ENCODE measurements at places on chromosomes 5 and 9. TPM values are rescaled to one million over a fixed set of nuclear protein-coding genes. Genes with fewer than 3 reads are reported as not detected.

The AP3S1 gene
- total RNA-seq: 116 TPM

- DNase-seq: no peak
These were observed 10.4 kb upstream of the ZNF354B start for GRCh38 chr5:178849316-178849715.

DNA sequence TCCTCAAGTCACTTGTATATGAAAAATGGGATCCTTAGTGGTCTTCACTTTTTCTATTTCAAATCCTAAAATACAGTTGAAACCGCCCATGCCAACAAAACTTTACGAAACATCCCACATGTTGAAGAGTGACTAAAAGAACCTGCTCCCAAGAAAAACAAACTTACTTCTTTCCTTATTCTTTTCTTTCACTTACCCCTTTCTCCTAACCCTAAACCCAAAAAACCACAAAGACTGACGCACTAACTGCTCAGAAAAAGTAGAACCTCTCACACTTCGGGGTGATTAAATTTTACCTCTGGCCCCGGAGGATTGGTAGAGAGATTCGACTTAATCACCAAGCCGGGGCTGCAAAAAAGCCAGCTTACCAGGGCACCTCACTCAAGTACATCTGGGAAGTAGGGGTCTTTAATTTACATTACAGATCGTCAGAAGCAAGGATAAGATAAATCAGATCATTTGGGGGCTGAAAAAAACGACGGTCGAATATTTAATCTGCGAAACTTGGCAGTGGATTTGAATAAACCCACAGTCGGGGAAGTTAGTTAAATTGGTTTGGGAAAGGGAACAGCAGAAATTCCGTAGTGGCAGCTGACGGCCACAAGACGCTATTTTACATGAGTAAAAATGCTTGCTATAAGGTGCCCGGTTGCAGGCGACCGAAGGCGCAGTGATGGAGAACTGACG lies 1.3 kb downstream of the CDO1 start:
- DNase-seq: no peak

- DNase-seq: no peak
These were observed 287.4 kb upstream of the ACTBL2 start for GRCh38 chr5:57770039-57770438.

GRCh38 chr9:125652233-125652594 lies 54.8 kb downstream of the MAPKAP1 start:
- no peak for DNase-seq

GRCh38 chr9:17219261-17219660 lies 84.4 kb downstream of the CNTLN start:
- DNase-seq: no peak

GRCh38 chr5:80399526-80400239 lies 8.2 kb upstream of the ZFYVE16 start:
- DNase-seq: no peak

The OSMR gene
- total RNA-seq: 46.7 TPM

The SLC28A3 gene
- 0.75 TPM for total RNA-seq

The IL9 gene
- not detected for total RNA-seq

The TEX48 gene
- not detected for total RNA-seq

GRCh38 chr9:19114680-19115270 lies 12.1 kb upstream of the HAUS6 start:
- no peak for DNase-seq

DNA sequence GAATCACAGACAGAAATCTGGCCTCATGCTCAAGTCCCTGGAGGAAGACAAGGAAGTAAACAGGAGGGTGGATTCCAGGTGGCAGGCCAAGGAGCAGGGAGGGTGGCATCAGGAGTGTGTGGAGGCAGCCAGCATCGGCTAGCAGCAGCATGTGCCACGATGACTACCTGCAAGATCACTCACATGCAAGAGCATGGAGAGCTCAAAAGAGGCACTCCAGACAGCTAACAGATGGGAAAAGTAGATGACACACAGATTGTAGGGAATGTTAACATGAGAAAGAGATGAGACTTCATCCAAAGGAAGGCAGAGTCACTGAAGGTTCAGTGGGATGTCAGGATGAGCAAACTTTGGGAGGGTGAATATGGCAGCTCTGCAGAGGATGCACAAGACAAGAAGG lies 104.3 kb downstream of the SEMA5A start:
- DNase-seq: no peak

DNA sequence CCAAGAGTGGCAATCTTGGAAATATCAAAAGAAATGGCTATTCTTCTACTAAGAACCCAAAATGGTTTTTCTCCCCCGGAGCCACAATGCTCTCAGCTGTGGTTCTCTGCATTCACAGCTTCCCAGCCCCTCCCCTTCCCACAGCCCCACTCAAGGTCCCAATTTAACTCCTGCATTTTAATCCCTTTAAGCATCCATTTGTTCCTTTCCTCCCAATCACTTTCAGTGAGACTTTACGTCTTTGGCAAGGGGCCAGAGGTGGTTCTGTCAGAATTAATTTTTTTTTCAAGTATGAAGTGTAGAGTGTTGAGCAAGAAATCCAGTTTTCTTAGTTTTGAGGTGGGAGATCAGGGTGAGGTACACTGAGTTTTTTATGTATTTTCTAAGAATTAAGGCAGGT lies 256.9 kb downstream of the GLIS3 start:
- DNase-seq: no peak

The LRSAM1 gene
- 26.6 TPM for total RNA-seq

GRCh38 chr9:11931751-11932150 lies 761.4 kb upstream of the TYRP1 start:
- no peak for DNase-seq

DNA sequence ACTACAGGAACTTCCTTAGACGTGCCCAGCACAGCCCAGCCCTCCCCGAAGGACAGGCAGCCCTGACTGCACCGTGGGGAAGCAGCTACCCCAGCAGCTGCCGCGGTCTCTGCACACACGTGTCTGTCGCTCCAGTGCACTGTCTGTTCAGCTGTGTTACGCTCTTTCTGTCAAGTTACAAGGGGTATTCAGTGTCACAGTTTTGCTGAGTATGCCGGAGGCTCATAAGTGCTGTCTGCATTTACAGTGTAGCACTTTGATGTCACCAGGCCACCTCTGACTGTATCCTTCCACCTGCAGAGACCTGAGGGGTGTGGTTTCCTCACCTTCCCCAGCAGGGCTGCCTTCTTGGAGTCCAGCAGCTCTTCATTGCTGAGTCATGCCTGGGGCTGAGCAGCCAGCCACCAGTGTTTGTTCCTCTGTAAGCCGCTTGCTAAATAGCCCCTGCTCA lies 126.8 kb downstream of the EHMT1 start:
- peak; percentile 38 for DNase-seq

GRCh38 chr5:371811-372555 lies 50.5 kb downstream of the AHRR start:
- DNase-seq: no peak

GRCh38 chr9:70147651-70148050 lies 104.0 kb downstream of the MAMDC2 start:
- DNase-seq: no peak

GRCh38 chr9:74557571-74557970 lies 60.4 kb downstream of the RORB start:
- DNase-seq: no peak

The PCA3 gene
- total RNA-seq: not detected

DNA sequence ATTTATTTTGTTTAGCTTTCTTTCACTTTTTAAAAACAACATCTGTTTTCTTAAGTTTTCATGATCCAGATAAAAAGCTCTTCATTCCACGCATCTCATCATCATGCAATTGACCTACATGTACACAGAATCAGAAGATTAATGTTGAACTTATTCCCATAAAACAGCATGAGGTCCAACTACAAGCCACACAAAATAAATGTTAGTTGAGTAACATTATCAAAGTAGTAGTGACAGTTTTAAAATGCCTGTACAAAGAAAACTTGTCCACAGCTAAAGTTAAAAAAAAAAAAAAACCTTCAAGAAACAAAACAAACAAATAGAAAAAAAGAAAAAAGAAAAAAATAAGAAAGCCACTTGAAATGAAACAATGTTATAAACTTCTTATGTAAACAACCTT lies 846.3 kb downstream of the TLE1 start:
- no peak for DNase-seq

- DNase-seq: no peak
These were observed 16.8 kb downstream of the GNAQ start for GRCh38 chr9:78014776-78015175.

The MARCOL gene
- not detected for total RNA-seq

- DNase-seq: peak; percentile 69
These were observed 395.9 kb downstream of the SEMA5A start for GRCh38 chr5:9149988-9150387.

The FAM221B gene
- not detected for total RNA-seq

The CCDC180 gene
- 1.0 TPM for total RNA-seq

GRCh38 chr5:40001796-40002195 lies 577.0 kb upstream of the DAB2 start:
- DNase-seq: no peak

DNA sequence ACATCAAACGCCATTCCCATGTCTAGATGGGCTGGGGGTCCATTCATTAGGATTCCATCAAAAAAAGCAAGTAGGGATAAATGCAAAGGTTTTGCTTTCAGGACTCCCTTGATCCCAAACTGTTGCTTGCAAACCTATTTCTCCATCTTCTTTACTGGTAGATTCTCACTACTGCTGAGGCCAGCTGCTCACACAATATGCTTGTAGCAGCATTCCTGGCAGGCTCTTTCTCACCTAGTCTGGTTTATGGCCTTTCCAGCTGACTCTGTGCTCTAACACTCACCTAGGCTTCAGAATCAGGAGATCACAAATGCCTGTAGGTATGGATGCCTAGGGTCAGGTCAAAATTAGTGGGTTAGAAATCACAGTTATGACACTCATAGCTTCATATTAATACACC lies 274.7 kb downstream of the GABRB2 start:
- no peak for DNase-seq

DNA sequence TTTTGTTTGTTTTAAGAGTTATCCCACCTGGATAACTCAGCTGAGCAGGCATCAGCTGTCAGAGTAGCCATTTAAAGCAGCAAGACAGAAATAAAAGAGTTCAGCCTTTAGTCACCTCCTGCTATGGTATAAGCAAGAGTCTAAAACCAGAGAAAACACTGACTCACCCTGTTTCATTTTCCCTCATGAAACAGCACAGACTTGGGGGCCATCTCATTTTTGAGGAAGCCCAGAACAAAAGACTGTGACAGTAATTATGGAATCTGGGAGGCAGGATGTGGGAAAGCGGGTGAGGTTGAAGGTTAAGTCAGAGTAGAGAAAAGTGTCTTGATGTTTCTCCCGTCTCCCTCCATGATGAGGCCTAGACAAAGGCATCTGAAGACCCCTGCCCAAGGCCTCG lies 90.2 kb upstream of the FAM174A start:
- no peak for DNase-seq

The GMCL2 gene
- total RNA-seq: not detected

DNA sequence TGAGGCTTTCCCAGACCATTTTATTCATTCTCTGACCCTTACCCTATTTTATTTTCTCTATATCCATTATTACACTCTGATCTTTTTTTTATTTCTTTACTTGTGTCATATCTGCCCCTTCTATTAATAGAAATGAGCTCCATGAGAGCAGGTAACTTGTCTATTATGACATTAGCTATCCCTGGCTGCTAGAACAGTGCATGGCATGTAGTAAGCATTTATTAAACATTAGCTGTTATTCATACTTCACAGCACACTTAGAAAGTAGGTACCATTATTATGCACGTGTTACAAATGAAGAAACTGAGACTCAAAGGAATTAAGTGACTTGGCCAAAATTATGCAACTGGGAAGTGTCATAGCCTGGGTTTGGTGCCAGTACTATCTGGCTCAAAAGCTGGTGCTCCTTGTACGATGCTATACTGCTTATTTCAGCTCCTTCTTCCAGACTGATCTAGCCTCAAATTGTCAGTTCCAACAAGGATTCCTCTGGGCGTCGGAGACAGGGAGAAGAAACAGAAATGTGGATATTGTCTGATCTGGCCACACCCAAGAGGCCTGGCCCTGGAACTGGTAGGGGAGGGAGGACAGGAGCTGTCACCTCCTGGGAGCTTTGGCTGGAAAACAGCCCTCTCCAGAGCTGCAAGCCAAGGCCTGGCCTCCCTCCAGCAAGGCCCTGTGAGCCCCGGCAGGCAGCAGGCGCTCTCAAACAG lies 10.8 kb upstream of the NIPAL4 start:
- DNase-seq: no peak

DNA sequence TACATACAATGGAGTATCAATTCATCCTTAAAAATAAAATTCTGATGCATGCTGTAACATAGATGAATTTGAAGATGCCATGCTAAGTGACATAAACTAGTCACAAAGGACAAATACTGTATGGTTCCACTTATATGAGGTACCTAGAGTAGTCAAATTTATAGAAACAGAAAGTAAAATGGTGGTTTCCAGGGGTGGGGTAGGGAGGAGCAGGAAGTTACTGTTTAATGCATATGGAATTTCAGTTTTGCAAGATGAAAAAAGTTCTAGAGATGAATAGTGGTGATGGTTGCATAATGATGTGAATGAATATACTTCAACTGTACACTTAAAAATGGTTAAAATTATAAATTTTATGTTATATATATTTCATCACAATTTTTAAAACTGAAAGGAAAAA lies 57.3 kb upstream of the FNIP1 start:
- DNase-seq: no peak

DNA sequence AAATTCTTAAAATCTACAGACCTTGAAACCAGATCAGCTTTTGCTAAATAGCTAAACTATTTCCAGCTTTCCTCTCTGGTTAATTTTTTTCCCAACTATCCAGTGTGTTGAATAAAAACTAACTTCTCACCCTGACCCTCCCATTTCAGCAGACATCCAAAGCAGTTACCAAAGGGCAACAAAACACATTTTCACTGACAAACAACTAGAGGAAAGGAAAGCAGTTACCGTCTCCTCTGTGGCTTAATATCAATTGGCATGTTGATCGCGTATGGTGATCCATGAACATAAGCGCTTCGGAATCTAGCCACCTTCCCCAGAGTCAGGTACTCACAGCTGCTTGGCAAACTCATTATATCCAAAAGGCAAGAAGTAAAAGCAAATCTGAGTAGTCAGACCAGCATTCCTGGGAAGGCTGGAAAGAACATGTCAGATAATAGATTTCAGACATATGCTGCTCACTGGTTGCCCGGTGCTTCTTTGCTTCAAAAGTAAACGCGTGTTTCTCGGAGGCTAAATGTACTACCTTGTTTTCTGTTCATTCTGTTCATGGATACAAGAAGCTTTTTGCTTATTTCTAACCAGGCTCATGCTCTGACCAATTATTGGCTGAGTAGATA lies 463.4 kb downstream of the PDE4D start:
- no peak for DNase-seq

All from kidney epithelial cell (primary cell).